Stimulated activated CD4-positive, alpha-beta T cell treated with anti-CD3 and anti-CD28 coated beads, Interleukin-4, amount 100 ng/mL, for 24 hours (primary cell): ENCODE measurements at places on chromosomes 2 and 18.

- no peak for DNase-seq
Observed at GRCh38 chr18:79485788-79486355, 90.1 kb downstream of the NFATC1 start.

DNA sequence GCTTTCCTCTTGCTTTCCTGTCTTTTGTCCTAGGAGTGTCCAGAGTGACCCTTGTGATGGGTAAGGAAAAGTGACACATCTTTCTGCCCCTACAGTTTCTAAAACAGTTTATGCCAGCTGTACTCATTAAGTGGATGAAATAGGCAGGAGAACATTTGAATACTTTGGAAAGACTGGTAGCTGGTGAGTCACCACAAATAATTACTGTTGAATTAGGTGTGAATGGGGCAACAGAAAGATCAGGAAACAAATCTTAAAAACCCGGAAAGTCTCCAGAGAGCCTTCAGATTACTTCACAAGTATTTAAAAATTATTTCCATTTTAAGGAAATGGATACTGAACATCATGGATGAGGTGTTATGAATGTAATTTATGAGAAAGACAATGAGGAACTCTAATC, 278.5 kb downstream of the CLIP4 start:
- DNase-seq: no peak

DNA sequence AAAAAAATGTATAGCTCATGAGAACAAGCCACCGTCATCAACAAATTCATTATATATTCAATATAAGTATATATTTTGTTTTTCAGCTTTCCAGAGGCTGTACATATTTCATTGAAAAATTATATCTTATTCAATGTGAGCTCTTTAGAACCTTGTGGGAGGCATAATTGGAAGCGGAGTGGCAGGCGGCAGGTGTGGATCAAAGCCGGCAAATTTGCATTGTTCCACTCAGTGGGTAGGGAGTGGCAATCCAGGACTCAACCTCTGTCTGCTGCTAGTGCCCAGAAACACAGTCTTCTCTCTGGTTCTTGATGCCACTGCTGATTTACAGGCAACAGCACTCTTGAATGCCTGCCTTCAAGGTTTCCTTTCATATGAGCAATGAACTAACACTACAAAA, 46.9 kb downstream of the GCA start:
- no peak for DNase-seq

DNA sequence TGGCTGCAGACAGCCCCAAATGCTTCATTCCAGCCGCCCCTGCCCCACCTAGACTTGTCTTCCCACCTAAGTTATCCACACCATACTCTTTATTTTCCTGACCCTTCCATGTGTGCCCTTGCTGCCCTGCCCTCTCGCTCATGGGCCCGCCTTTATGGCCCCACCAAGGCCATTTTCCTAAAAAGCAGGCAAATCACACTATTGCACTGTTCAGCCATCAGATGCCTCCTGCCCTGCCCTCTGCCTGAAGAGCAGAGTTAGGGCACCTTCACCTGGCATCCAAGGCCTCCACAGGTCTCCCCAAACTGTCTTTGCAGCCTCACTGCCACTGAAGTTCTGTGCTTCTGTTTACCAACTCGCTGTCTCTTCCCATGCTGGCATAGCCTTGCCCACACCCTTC, 496.7 kb downstream of the EIPR1 start:
- DNase-seq: no peak

DNA sequence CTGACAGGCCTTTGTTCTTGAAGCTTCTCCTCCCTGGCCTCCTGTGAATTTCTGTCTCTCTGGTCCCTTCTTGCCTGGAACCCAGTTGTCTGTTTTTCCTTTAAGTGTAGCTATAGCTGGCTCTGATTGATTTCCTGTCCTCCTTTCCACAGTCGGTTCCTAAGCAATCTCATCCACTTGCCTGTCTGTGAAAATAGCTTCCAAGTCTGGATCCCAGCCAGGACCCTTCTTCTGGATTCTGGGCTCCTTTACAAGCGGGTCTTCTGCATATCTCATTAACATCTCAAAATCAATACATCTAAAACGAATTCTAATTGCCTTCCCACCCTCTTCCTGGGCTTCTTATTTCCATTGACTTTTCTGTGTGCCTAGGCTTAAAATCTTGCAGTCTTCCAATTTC, 124.9 kb downstream of the DAW1 start:
- no peak for DNase-seq

DNA sequence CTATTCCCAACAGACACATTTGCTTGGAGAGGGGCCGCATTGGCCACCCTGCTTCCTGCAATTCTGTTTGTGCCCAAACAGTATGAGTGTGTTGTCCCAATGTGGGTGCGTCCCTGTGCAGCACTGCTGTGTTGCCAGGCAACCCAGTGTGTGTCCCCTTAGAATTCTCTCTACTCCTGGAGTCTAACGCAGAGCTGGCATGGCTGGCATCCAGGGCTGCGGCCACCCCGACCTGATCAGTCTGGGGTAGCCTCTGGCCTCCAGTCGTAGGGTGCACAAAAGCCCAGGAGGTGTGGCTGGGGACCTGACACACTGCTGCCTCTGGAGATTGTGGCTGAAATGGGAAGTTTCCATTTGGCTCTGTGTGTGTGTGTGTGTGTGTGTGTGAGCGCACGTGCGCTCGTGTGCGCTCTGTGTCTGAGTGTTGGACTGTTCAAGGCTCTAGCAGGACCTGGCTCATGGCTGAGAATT, 48.0 kb downstream of the TEX44 start:
- DNase-seq: no peak

- no peak for DNase-seq
Observed at GRCh38 chr2:186195696-186196095, 290.4 kb upstream of the ZC3H15 start.

DNA sequence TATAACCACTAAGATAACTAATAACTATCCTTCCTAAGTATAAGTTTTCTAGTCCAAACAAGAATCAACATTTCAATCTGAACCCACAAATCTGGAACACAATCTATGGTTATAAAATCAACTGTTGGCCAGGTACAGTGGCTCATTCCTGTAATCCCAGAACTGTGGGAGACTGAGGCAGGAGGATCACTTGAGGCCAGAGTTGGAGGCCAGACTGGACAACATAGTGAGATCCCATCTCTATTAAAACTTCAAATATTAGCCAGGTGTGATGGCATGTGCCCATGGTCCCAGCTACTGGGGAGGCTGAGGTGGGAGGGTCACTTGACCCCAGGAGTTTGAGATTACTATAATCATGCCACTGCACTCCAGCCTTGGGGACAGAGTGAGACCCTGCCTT, 11.2 kb downstream of the MRPS5 start:
- no peak for DNase-seq

- DNase-seq: no peak
Observed at GRCh38 chr2:97068074-97068473, 26.6 kb downstream of the FAHD2B start.

- DNase-seq: no peak
Observed at GRCh38 chr2:207978177-207978948, 47.0 kb downstream of the PLEKHM3 start.
